ENCODE measurements at places on chromosomes 3 and 15.

- DNase-seq, result no peak
These were observed 239.4 kb upstream of the SOX14 start for GRCh38 chr3:137524751-137525150.

DNA sequence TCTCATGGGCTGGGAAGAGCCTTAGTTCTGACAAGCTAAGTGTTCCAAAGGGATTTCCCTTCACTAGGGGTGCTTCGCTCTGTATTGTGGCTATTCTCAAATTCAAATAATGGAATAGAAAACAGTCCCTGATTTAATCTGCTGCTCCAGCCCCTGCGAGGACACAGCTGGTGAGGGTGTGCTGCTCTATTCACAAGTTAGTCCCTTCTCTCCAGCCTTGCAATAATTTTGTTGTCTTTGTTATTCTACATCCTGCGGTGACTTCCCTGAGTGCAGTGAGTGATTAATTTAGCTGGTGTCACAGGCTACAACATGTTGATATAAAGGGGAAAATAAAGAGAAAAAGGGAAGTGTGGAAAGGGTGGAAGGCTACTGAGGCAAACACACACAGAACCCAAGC is 180.5 kb upstream of the VEPH1 start:
- no peak for DNase-seq

GRCh38 chr3:177528306-177529070 is 331.2 kb upstream of the TBL1XR1 start:
- no peak for DNase-seq

DNA sequence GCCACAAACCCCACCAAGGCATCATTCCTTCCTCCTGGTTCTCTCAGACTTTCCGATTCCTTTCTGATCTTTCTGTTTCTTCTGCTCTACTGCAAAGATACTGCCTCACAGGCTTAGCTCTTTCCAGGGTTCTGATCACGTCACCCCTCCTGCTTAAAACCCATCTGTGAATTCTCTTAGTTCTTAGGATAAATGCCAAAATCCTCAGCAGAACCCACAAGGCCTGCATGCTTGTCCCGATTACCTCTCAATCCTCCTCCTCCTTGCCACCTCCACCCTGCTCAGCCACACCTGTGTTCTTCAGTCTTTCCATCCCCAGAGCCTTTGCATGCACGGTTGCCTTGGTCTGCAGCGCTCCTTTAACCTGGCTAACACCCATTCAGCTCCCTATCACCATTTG is 84.0 kb downstream of the SRGAP3 start:
- DNase-seq, result no peak

GRCh38 chr3:152394246-152394645 is 125.5 kb downstream of the MBNL1 start:
- no peak for DNase-seq

GRCh38 chr3:46284981-46285683 is 42.9 kb downstream of the CCR3 start:
- DNase-seq, result no peak

- no peak for DNase-seq
These were observed 29.9 kb upstream of the PFN2 start for GRCh38 chr3:150000641-150001040.

DNA sequence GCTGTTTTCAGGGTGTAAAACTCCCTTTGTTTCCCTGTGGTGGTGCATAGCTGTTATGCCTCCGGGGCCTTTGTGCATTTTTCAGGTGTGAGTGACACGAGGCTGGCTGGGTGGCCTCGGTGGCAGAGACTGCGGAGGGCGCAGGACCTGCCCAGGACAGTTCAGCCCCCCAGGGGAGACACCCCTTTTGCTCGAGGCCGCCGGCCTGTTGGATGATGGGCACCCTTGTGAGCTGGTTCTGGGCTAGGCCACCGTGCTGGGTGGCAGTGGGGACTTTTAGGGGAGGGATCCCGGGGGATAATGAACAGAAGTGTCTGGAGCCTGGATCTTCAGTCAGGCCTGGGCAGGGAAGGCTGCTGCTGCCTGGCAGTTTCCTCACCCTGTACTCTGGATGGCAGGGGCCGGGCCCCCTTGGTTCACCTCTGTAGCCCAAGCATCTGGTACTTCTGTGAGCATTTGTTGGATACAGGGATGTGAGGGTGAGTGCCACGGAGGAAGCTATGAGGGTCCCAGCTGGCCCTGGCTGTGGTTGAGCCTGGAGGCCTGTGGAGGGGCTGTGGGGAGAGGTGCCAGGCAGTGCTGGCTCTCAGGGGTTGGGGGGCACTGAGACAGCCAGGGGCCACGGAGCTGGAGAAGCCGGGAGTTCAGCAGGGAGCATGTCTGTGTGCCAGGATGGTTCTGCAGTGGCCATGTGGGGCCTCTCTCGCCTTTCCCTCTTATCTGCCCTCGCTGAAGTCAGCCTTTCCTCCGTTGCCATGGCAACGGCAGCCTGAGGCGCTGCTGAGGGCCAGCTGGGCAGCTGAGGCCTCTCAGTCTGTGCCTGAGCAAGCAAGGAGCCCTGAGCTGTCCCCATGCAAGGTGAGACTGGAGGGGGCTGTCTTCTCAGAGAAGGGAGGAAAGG is 49.0 kb downstream of the KY start:
- DNase-seq, result peak; percentile 13

DNA sequence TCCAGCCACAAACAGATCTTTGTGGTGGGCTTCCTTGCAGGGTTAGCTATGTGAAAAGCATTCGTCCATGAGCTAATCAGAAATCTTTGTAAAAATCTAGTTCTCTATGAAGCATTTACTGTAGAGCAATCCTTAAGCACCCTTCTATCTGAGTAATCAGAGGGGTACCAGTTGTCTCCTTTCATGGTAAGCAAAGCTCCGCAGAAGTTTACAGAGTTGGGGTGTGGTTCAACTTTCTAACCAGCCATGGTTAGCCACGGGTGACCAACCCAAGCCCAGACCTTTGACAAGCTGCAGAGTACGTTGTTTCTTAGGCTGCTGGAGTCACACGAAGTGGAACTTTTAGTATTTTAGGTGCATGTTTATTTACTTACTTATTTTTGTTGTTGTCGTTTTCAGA is 77.4 kb downstream of the FLNB start:
- no peak for DNase-seq

DNA sequence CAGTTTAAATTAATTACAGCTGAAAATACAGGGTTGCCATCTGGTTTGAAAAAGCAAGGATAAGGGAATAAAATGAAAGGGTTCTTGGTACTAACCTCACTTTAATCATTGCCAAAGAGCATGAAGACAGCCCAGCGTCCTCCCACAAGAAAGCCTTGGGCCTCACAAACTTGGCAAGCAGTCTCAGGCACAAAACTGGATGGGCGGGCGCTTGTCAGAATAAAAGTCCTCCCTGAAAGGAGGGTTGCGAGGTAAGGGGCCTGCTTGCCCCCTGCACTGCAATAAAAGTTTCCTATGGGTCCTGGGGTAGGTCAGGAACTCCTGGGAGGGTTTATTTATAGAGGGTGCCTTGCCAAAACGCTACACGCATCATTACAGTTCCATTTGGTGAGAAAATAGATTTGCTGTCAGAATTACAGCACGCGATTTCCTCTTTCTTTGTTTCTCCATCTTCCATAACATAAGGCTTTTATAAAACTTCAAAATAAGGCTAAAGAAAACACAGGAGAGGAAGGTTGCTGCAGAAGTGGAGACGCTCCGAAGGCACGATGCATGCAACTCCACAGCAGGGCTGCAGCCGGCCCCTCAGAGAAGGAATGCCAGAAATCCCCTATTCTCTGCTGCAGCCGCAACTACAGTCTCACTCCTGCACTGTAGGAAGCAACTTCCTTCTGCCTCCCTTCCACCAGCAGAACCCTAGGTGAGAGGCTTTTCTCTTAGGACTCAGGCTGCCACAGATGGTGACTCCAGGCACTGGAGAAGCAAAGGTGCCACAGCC is 61.3 kb downstream of the VGLL4 start:
- DNase-seq, result peak; percentile 52

GRCh38 chr3:48555231-48555948 is 1.2 kb downstream of the PFKFB4 start:
- DNase-seq, result no peak

DNA sequence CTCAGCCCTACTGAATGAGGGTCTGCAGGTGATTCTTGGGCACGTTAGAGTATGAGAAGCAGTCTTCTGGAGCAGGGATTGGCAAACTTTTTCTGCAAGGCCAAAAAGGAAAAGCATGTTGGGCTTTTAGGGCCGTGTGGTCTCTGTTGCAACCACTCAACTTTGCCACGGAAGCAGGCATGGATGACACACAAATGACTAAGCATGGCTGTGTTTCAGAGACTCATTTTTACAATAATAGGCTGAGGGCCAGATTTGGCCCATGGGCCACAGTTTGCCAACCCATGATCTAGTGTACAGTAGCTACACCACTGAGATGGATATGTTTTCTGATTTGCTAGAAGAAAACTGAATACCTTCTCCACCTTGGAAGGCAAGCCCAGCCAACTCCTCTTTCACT is 66.1 kb upstream of the PRICKLE2 start:
- DNase-seq, result peak; percentile 93

GRCh38 chr3:194265505-194265892 is 85.6 kb downstream of the CPN2 start:
- peak; percentile 92 for DNase-seq

DNA sequence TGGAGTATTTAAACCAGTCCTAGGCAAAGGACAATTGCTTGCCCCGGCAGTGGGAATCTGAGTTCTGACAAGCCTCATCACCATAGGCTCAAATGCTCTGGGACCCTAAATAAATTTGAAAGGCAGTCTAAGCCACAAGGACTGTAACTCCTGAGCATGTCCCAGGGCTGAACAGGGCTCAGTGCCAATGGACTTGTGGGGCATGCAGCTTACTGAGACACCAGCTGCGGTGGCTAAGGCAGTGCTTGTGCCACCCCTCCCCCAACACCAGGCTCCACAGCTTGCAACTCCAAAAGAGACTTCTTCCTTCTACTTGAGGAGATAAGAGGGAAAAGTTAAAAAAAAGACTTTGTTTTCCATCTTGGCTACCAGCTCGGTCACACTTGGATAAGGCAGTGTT is 289.7 kb upstream of the DCBLD2 start:
- DNase-seq, result no peak

- DNase-seq, result no peak
These were observed 15.3 kb upstream of the ABHD17C start for GRCh38 chr15:80679804-80680175.

DNA sequence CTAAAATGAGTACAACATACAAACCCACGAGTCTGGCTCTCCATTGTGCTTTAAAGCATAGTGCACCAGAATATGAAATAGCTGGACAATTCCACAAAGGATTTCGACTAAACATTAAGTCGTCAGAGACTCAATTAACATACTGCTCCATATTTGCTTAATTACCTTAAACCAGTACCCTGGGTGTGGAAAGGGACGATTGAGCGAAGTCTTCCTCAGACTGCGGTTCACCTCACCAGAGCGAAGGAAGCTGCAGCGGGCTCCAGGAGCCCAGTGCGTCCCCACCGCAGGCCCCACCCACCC is 218 bp upstream of the TRPC1 start:
- no peak for DNase-seq

DNA sequence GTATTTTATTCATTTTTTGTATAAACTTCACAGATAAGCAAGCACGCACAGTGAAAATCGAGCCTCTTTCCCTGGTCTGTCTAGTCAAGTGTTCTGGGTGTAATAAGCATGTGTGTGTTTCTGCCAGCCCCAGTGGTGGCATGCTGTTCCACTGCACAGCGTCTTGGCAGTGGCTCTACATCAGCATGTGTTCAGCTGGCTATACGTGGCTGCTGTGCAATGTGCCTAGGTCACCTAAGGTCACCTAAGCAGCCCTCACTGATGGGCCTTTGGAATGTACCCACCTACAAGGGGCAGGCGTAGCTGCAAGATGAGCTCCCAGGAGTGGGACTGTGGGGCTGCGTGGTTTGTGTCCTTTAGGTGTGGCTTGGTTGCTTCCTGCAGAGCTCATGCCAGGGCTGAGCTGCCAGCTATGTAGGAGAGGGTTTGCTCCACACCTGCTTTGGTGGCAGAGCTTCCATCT is 4.9 kb downstream of the LIMD1 start:
- DNase-seq, result no peak

DNA sequence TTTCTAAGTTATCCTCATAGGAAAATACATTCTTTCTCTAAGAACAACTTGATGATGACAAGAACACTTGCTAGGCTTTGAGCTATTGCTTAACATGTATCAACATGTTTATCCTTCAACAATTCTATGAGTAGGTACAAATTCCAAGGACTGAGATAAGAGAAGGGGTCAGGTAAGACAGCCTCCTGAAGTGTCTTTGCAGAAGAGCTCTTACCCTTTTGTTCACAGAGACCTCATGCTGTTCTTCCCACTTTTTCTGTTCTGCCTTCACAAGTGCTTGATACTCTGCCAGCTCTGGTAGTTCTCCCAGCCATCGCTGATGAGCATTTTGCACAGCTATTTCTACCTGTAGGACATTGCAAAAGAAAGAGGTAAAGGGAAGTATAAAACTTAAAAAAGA is 50.9 kb downstream of the CEP152 start:
- DNase-seq, result no peak

GRCh38 chr15:72521682-72522081 is 47.6 kb downstream of the ARIH1 start:
- peak; percentile 33 for DNase-seq

- DNase-seq, result no peak
These were observed 69.4 kb downstream of the BFSP2 start for GRCh38 chr3:133469140-133469731.

DNA sequence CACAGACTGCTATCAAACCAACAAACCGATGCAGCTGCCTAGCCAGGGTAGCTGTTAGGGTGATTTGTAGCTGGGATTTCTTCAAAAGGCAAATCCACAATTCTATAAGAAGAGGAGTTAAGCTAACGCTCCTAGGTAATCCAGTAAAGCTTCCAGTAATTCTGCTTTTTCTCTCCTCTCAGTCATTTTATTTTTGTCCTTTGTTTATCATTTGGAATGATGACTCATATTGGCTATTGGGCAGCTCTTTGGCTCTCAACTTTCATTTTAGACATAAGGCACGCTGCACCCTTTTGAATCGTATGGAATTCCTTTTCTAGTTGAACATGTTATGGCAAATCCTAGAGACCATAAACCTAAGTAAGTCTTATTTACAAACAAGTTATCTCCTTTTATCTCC is 53.2 kb upstream of the PPARG start:
- DNase-seq, result peak; percentile 31

GRCh38 chr15:89423981-89424380 is 72.4 kb downstream of the RHCG start:
- DNase-seq, result no peak

- DNase-seq, result no peak
These were observed 1018.6 kb downstream of the TUSC7 start for GRCh38 chr3:117728226-117728625.

DNA sequence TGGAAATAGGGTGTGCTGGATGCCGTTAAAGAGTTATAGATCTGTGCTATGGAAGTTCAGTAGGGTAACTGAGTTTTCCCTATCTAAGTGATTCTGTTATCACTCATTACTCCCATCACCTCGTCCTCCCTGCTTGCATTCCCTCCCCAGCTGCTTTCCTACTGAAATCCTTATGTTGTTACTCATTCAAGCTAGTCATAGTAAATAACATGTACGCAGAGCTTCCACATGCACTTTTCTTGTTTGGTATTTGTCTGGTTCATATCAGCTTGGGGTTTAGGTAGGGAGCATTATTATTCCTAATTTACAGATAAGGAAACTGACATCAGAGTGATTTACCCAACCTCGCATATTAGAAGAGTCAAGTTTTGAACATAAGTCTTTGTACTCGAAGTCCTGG is 135.1 kb downstream of the HCN4 start:
- DNase-seq, result no peak

- peak; percentile 39 for DNase-seq
These were observed 8.2 kb upstream of the GRIP2 start for GRCh38 chr3:14548321-14548729.

All from LHCN-M2 (cell line).